ENCODE measurements at places on chromosomes 16 and 17.

GRCh38 chr16:1708768-1709180 is 2.8 kb downstream of the MAPK8IP3 start:
- peak; percentile 69 for DNase-seq

GRCh38 chr17:8142158-8142886 is 9.9 kb downstream of the PER1 start:
- DNase-seq, result no peak

GRCh38 chr16:50246299-50247122 is 19.8 kb upstream of the ADCY7 start:
- peak; percentile 49 for DNase-seq

GRCh38 chr17:15290605-15291004 is 25.5 kb upstream of the PMP22 start:
- no peak for DNase-seq

All from left cardiac atrium (tissue), 4 donors.